ENCODE measurements at places on chromosomes 1 and 21.

DNA sequence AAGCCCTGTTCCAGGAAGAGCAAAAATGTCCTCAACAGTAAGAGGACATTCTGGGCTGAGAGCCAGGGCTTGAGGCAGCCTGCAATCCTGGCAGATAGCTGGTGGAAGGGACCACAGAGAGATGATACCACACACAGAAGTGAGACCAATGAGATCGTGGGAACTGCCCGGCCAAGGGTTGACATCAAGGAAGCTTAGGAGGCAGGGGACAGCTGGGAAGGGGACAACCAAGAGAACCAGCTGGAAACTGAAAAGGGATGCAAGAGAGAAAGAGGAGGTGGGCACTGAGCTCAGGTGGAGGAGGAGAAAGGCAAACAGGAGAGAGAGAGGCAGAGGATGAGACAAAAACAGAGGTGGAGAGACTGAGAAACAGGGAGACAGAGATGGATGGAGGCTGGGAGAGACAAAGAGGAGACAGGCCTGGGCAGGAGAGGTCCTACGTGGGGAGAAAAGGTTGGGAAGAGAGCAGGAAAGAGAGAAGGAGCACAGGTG is 9.2 kb downstream of the PDZK1IP1 start:
- no peak for DNase-seq

- no peak for DNase-seq
These were observed 118.4 kb downstream of the HIVEP3 start for GRCh38 chr1:41800311-41800829.

DNA sequence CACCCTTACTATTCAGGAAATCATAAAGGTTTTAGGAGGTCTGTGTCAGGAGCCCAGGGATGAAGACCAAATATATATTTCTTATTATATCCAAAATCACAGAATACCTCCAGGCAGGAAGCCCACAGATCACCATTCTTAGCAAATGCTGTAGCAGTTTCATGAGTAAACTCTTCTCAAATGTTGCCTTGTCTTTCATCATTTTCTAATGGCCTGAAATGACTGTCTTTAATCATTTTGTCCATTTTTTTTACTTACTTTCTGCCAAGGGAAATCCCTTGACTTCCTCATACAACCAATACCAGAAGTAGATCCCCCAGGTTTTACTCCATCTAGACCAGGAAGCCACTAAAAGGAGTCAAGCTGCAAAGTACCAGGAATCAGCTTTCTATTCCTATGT is 32.4 kb downstream of the PSMG1 start:
- DNase-seq: no peak

DNA sequence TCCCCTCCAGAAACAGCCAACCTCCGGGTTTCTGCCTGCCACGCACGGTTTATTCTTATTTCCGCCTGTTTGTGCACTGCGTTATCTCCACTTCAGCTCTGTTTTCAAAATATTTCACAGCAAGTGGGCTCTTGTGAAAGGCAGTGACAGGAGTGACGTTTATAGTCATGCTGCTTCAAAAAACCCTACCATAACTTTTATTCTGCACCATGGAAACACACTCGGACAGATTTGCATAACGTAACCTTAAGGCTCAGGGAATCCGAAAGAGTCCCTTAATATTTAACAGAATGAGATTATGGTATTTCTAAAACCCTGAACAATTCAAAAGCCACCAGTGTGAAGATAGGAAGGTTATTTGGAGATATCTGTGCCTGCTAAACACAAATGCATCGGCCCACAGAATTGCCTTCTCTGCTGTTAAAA is 782 bp upstream of the SDE2 start:
- no peak for DNase-seq

- DNase-seq: no peak
These were observed 27.5 kb downstream of the ARID1A start for GRCh38 chr1:26723013-26723991.

GRCh38 chr1:185487026-185487425 is 170.0 kb upstream of the IVNS1ABP start:
- DNase-seq: no peak

- DNase-seq: no peak
These were observed 41.6 kb downstream of the NSL1 start for GRCh38 chr1:212749821-212750535.

DNA sequence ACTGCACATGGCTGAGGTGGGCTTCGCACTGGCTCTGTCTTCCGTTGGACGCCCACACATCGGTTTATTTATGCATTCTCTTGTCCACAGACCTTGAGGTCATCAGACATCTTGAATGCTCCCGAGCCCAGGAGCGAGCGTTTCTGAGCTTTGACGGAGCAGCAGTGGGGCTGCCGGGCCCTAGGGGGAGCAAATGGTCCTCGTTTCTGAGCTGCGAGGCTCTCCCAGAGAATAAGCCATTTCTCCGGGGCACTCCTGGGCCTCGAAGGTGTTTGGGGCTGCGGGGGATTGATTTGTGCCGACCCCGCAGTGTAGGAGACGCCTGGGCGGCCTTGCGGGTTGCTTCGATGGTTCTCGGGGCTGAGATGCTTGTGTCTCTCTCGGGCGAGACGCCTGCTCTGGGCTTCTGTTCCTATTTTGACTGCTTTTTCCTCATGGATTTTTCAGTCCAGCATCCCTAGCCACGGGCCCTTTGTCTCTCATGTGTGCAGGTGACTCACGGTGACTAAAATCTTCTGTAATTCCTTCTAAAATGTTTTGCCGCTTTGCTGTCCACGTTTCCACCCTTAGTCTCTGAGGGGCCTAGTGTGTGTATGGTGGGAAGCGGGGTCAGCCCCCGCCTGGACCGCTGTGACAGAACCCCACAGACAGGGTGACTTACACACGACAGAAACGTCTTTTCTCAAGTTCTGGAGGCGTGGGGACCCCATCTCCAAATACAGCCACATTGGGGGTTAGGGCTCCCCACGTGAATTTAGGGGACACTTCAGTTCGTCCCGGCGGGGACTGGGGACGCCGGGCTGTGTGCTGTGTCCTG is 62.1 kb downstream of the FAAP20 start:
- peak; percentile 69 for DNase-seq
